Stimulated activated CD8-positive, alpha-beta memory T cell treated with anti-CD3 and anti-CD28 coated beads, Interleukin-4, amount 100 ng/mL, for 4 hours (primary cell): ENCODE measurements at places on chromosomes 7 and 10.
A peak's percentile ranks its signal among the peaks of the same experiment; 100 is the strongest.

GRCh38 chr10:80760914-80761371, 223.2 kb downstream of the SH2D4B start:
- no peak for DNase-seq

DNA sequence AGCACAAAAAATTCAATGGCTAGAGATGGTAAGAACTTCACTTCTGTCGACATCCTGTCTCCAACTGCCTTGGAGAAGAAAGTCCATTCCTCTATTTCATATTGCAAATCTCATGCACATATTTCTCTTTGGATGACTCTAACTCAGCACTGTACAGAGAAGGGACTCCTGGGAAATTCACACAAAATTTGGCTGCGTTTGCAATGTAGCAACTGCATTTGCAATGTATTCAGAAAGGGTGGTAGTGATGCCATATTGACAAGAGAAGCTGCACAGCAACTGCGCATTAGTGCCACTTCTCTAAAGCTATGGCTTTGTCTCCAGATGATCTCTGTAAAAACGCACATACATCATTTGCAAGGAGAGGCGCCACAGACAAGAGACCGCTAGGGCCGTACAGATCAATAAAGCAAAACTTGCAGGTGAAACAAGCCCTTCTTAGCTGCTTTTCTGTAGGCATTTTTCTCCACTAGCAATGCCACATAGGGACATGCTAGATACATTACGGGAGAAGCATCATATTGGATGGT, 389.5 kb downstream of the TCERG1L start:
- no peak for DNase-seq

GRCh38 chr10:22719406-22720042, 5.1 kb upstream of the PIP4K2A start:
- DNase-seq, result no peak

DNA sequence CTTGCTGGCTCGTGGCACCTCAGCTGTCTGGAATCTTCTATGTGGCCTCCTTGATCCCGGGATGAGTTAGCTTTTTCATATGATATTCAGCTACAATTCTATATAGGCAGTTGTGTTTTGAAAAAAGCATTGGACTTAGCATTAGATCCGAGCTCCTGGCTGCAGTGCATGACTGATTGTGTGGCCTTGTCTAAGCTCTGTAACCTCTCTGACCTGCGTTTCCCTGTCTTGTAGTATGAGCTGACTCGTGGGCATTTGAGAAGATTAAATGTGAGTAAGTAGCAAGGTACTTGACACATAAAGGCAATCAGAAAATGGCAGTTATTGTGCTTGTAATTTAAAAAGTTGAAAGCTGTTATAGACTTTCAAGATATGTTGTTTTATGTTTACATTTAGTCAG, 85.9 kb downstream of the CCNY start:
- no peak for DNase-seq

- DNase-seq, result no peak
Observed at GRCh38 chr10:120931423-120931822, 80.3 kb downstream of the WDR11 start.

DNA sequence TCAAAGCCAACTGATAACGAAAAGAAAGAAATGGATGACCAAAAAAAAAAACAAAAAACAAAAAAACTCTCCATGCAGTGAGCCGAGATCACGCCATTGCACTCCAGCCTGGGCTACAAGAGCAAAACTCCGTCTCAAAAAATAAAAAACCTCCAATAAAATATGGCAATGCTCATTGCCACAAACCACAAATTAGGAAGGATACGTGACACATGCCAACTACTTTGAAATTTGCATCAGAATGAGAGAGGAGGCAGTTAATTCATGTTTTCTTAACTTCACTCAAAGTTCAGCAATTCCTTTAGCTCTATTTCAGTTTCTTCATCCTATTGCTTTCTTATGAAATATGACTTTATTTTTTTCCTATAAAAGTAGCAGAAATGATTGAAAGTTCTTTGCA, 398.1 kb upstream of the C7orf33 start:
- DNase-seq, result no peak

- peak; percentile 63 for DNase-seq
Observed at GRCh38 chr7:100675581-100676350, 2.2 kb downstream of the GNB2 start.

DNA sequence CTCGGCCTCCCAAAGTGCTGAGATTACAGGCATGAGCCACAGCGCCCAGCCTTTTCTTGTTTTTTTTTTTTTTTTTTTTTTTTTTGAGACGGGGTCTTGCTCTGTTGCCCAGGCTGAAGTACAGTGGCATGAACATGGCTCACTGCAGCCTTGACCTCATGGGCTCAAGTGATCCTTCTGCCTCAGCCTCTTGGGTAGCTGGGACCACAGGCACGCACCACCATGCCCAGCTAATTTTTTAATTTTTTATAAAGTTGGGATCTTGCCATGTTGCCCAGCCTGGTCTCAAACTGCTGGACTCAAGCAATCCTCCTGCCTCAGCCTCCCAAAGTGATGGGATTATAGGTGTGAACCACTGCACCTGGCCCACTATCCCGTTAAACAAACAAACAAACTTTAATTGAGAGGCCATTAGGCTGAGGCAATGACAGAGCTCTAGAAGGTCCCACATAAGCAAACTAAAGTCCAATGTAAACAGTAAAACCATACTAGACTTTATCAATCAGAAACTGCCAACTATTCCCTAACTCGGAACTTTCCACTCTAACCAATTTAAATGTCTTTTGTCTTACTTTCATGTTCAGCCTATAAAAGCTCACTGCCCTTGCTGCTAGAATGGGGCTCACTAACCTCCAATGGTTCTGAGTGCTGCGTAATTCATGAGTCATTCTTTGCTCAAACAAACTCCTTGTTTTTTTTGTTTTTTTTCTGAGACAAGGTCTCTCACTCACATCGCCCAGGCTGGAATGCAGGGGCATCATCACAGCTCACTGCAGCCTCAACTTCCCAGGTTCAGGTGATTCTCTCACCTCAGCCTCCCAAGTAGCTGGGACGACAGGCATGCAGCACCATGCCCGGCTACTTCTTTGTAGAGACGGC, 1.9 kb downstream of the DHX32 start:
- no peak for DNase-seq

DNA sequence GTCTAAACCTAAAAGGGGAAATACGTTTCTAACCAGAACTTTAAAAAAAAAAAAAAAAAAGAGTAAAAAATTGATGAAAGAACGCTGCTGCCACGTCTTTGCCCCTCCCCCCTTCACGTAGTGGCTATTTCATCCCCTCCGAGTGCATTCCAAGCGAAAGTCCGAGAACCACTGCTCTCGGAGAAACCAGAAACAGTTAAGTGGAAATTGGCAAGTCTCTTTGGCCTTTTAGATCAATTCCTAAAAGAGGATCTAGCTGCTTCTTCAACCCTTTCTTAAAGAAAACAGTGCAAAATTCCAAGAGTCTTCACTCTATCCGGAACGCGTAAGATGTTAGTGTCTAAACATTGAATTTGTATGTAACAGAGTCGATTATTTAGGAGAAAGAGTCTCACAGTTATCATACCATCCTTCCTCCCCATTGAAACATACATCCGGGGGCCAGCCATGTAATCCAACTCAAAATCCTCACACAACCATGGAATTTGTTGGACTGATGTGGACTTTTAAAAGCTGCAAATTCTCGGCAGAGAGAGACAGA, 1.1 kb downstream of the P4HA1 start:
- no peak for DNase-seq

- no peak for DNase-seq
Observed at GRCh38 chr7:6500691-6501090, 50.6 kb downstream of the GRID2IP start.

- no peak for DNase-seq
Observed at GRCh38 chr10:117366741-117367140, 8.5 kb downstream of the PDZD8 start.

DNA sequence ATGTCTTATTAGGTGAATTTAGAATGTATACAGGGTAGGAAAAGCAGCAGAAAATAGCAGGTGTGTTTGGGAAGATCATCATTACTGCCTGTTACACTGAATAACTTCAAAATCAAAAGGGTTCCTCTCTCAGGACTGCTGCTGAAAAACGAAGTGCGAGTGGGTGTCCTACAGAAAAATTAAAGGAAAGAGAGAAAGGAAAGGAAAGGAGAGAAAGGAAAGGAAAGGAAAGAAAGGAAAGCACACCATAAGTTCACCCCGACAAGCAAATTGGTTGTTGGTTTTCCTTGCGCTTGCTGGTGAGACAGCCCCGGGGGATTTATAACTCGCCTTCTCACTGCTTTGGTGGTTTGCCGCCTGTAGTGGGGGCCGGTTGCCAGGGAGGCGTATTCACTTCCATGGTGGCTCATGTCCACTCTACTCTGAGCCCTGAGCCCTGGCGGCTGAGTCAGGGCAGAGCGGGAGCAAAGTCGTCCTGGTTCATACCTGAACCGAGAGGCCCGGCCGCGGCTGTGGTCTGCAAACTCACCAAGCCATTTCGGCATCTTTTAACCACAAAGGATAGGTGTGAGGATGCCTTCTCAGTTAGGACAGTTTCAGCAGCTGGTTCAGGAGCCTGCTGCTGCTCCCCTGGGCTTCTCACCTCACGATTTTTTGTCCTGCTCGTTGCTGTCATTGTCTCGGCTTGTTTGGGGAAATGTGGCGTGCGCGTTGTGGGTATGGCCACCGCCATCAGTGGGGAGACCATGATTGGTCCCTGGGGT, 26.1 kb downstream of the INPP5A start:
- no peak for DNase-seq

GRCh38 chr10:49585387-49585786, 24.7 kb upstream of the SLC18A3 start:
- no peak for DNase-seq

GRCh38 chr7:67426654-67427053, 430.0 kb downstream of the TYW1 start:
- DNase-seq, result no peak

DNA sequence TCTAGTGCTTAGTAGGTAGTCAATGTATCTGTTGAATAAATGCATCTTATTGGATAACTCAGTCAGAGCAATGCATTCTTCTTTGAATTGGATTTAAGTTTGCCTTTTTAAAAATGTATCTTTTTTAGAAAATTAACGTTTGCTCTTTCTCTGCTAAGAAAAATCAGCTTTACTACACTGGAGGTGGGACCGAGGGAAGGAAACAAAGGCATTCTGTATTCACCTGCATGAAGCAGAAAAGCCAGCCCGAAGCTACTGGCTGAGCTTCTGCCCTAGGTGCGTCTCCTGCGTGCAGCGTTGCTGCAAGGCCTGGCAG, 22.2 kb upstream of the ITGB1 start:
- DNase-seq, result no peak

- no peak for DNase-seq
Observed at GRCh38 chr10:111801841-111802240, 381.7 kb downstream of the GPAM start.

DNA sequence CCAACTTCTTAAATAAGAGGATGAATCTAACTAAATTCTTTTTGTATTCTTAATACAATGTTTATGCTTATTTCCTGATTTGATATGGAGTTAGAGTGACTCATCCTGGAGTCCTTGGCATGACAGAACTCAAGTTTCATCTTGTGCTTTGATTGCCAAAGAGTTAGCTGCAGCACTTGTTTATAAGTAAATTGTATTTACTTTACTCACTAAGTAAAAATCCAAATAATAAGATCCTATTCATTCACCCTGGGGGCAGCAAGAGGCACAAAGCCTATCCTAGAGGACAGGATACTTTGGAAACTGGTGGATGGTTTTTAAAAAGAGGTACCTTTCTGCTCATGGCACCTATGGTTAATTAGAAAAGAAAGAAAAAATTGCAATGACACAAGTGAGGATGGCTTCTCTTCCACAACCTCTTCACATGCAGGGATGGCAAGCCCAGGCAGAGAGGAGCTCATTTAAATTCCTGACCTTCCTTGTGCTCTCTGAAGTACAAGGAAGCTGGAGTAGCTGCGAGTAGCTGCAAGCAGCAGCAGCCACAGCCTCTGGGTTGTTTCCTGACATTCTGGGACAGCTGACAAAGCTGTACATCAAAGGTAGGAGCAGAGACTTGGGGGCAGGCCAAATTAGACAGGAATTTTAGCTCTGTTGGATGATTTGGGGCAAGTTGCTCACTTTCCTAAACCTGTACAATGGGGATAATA, 28.5 kb upstream of the CROT start:
- DNase-seq, result no peak

- DNase-seq, result no peak
Observed at GRCh38 chr7:47326220-47326619, 255.7 kb downstream of the TNS3 start.

DNA sequence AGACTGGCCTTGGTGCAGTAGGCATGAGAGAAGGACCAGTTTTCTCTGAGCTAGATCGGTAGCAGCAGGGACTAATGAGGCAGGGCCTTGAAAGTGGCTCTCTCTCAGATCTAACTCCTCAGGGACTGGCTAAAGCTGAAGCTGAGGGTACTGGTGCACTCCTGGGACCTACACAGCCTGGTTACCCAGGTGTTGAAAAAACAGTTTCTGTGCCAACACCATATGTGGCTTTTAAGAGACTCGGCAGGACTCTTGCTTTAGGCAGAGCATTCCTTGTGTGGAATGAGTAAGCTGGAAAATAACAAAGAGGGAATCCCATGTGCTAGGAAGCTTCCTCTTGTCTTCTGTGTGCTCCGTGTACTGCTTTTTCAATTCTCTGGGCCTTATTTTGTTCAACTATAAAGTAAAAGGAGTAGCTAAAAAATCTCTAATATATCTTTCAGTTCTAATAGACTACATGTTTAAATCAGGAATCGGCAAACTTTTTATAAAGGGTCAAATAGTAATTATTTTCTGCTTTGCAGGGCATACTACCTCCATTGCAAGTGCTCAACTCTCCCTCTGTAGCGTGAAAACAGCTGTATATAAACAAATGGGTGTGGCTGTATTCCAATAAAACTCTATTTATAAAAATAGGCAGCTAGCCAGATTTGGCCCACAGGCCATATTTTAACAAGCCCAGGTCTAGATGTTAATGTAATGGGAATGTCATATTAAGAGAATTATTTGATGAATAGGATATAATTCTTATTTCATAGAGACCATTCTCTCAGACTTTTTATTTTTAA, 186.1 kb upstream of the KAT6B start:
- DNase-seq, result no peak

DNA sequence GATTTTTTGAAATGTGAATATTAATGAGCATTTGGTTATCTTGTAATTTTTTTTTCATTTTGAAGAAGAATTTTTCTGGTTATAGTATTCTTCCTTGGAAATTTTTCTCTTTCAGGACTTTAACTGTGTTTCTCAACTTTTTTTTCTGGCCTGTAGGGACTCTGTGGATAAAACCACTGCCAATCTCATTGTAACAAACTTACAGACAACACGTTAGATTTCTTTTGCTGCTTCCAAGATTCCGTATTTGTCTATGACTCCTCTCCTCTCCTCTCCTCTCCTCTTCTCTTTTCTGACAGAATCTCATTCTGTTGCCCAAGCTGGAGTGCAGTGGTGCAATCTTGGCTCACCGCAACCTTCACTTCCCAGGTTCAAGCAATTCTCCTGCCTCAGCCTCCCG, 19.4 kb upstream of the ZNF92 start:
- DNase-seq, result no peak

GRCh38 chr10:24418532-24418931, 209.6 kb downstream of the KIAA1217 start:
- no peak for DNase-seq

DNA sequence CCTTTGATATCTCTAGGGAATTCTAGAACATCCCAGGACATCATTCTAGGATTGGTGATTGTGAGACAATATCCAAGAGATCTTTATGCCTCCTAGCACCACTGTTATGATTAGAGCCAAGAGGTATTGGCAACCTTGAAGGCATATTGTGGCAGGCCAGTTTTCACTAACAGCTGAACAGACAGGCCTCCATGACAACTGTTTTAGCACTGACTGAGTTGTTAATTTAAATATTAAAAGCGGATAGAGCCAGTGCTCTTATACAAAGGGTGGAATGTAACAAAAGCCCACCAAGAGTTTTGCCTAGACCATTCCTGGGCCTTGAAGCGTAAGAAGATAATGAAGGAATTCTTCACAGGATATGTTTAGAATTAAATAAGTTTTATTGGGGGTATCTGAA, 131.9 kb downstream of the DGKB start:
- no peak for DNase-seq
